ENCODE measurements at places on chromosomes 16 and 17.

DNA sequence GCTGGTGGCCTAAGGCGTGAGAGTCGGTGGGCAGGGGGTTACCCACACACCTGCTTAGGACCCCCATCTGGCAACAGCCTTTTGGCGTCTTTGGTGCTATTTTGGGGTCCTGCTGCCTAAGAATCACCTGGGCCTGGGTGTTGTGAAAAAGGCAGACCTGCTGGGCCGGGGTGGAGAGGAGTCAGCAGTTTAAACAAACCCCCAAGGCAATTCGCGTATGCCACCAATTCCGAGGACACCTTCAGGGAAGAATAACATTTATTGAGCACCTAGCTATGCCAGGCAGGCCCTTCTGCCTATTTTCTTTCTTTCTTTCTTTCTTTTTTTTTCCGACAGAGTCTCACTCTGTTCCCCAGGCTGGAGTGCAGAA, 53.9 kb upstream of the TOB1 start:
- DNase-seq: no peak

DNA sequence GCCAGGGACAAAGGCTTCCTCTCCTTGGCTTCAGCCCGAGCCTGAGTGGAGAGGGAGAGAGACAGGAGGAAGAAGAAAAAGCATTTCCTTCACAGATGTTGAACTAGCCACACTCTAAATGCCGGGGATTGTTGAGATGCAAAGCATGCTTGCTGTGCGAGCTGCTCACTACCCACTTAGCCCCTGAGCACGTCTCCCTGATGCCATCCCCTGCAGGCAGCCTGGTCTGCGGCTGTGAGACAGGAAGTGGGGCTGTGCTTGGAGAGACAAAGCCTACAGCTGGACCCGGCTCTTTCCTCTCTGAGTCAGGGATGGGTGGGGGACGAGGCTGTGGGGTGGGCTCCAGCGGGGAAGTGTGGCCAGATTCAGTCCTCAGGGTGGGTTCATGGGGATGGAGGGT, 13.7 kb downstream of the WNT9B start:
- no peak for DNase-seq

DNA sequence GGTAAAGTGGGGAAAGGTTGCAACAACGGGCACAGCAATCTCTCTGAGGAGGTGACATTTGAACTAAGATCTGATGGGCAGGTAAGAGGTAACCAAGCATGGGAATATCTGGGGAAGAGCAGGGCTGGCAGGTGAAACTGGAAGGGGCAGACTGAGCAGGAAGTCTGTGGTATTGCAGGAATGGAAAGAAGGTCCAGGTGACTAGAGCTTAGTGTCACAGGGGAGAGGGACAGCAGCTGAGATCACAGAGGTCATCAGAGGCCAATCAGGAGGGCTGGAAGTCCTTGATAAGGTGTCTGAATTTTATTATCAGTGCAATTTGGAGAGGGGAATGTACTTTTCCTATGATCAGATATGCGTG, 73.3 kb upstream of the DHX40 start:
- DNase-seq: no peak

- DNase-seq: no peak
Measured at GRCh38 chr17:65115839-65116238, 21.3 kb upstream of the RGS9 start.

DNA sequence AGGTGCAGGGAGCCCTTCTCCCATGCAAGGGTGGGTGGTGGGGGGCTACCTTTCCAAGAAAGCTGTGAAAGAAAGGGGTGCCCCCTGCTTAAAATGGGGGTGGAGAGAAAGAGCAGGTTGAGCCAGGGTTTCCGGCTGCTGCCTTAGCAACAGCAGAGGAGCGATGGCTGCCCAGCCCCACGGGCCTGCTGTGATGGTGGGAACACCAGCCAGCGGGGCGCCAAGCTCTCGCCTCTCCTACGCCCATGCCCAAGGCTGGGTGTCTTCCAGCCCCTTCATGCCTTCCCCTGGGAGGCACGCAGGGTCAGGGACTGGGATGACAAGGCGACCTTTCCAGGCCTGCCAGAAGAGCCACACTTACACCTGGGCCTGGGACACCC, 3.0 kb downstream of the FMNL1 start:
- no peak for DNase-seq

DNA sequence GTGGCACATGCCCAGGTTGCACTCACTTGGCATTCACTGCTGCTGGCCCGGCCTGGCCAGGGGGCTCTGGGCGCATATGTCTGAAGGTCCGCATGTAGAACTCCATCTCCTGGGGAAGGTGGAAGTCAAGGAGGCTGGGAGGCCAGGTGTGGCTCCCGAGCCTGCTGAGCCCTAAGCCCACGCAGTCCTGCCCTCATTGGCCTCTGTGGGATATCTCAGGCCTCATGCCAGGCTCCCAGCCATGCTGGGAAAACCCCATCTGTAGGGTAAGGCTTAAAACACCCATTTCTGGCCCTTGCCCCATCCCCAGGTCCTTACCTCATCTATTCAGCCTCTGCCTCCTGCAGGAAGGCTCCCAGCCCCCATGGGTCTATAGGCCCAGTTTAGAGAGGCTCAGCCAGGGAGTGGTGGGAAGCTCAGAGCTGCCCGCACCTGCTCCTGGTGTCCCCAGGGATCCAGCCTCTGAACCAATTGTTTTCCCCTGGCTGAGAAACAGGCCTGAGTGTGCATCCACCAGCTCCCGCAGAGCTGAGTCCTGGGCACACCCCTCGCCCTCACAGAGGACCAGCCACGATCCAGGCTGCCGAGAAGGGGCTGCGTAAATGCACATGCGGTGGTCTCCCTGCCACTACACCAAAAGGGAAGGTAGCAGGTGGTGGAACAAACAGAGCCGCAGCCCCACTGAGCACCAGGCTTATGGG, 2.3 kb upstream of the TPPP3 start:
- no peak for DNase-seq

- DNase-seq: no peak
Measured at GRCh38 chr17:3927628-3928340, 11.5 kb upstream of the P2RX1 start.

- DNase-seq: no peak
Measured at GRCh38 chr17:77115510-77115909, 25.3 kb upstream of the SEC14L1 start.

- DNase-seq: no peak
Measured at GRCh38 chr17:79424471-79425185, 186.2 kb downstream of the RBFOX3 start.
